ENCODE measurements at places on chromosomes 12 and 14. TPM values are rescaled to one million over a fixed set of nuclear protein-coding genes. Genes with fewer than 3 reads are reported as not detected.

- no peak overlapping the region for H3K27ac ChIP-seq
- DNase-seq = no peak
- H3K4me1 ChIP-seq = peaks cover 36% of the 10 kb centered on the region
- peaks cover 5% of the 10 kb centered on the region for H3K36me3 ChIP-seq
Measured at GRCh38 chr12:67697967-67698366, 49.4 kb downstream of the DYRK2 start.

DNA sequence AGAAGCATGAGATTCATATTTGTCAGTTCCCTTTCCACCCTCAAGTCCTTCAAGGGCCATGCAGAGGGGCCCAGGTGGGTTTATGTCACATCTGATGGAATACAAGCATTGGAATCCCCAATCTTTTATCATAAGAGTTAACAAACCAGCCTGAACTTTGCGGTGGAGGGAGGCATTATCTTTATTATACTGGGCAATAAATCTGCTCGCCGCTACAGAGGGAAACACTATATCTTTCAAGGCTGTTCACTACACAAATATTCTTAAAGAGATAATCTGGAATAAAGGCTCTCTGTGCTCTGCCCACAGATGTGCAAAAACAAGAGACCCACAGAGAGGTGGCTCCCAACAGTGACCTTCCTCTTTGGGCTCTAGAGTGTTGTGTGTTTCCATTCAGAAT lies 153.6 kb upstream of the PLEKHA5 start:
- no peak overlapping the region for H3K4me3 ChIP-seq
- H3K4me1 ChIP-seq = no peaks in the 10 kb centered on the region
- no peaks in the 10 kb centered on the region for H3K27me3 ChIP-seq
- H3K27ac ChIP-seq = no peak overlapping the region

DNA sequence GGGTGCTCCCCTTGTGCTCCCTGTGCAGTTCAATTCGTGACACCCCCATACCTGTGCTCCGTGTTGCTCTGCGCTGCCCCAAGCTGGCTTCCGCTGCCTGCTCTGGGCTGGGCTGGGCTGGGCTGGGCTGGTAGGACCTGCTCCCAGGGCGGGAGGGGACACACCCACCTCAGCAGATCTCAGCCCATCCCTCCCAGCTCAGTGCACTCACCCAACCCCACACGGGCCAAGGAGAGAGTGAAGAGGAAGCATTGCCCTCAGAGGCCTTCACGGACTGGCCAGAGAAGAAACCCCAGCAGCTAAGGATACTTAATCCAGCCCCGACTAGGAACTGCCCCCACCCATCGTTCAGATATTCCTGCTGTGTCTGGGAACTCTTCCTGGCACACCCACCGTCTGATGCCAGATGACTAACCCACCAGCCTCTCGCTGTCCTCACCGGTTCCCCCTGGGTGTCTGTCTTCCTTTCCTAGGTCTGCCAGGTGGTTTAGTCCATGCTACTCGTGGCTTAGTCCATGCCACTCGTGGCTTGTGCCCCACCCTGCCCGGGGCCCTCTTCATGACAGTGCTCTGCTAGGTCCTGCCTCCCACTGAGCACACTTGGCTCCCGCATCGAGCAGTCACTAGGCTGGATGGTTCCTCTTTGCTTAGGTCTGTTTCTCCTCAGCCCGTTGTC lies at the start of gene LPAR5:
Gene LPAR5 (minus strand): TSS at position 104 of the 676 bp plus-strand sequence. CDS start 14,711 bp downstream, outside the sequence.
- peaks cover 4% of the 10 kb centered on the region for H3K36me3 ChIP-seq
- peak within 1 kb of the TSS; percentile 92 for H3K27ac ChIP-seq
- no peaks in the 10 kb centered on the region for H3K27me3 ChIP-seq

GRCh38 chr12:110577864-110578693 lies 5.0 kb downstream of the PPTC7 start:
- peak overlapping the region; percentile 98 for H3K27ac ChIP-seq
- H3K4me1 ChIP-seq = peaks cover 66% of the 10 kb centered on the region
- no peaks in the 10 kb centered on the region for H3K27me3 ChIP-seq

GRCh38 chr14:20350860-20351259 lies 7.4 kb downstream of the PARP2 start:
- DNase-seq = no peak
- no peak overlapping the region for H3K4me3 ChIP-seq
- no peak overlapping the region for H3K27ac ChIP-seq
- H3K27me3 ChIP-seq = no peaks in the 10 kb centered on the region
- peaks cover 10% of the 10 kb centered on the region for H3K4me1 ChIP-seq

DNA sequence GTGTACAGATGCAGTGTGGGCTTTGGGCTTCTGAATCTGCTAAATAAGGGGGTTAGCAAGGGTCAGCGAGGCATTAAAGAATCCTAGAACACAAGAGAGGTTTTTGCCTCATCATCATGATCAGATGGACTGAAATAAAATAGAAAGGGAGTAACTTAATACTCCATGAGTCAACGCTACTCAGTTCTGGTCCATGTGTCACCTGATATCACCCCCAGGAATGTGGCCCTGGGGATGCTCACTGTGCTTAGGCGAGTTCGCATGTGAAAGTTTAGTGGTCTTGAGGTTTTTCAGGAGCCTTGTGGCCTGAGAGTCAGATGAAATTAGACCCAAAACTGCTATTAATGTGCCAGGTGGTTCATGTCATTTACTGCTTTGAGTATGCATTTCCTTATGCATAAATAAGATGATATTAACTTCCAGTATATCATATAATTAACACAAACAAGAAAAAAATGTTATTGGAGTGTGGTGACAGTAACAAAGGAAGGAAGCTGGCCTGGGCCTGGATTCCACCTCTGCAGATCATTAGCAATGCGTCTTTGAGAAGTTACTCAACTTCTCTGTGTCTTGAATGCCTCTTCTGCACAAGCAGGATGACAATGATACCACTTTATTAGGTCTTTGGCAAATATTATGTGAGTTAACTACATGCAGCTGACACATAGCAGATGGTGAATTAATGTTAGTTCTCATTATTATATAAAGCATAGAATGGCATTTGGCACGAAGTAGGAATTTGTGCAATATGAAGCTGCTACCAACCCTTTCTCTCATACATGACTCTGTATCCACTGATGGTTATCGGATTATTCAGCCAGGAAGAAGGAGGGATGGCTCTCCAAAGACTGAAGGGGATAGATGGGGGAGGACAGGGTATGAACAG lies 1272.6 kb downstream of the AACS start:
- H3K4me3 ChIP-seq = no peak overlapping the region
- no peak overlapping the region for H3K27ac ChIP-seq
- no peaks in the 10 kb centered on the region for H3K4me1 ChIP-seq

- peaks cover 11% of the 10 kb centered on the region for H3K4me1 ChIP-seq
- no peak overlapping the region for H3K4me3 ChIP-seq
- no peak overlapping the region for H3K27ac ChIP-seq
- no peaks in the 10 kb centered on the region for H3K36me3 ChIP-seq
Measured at GRCh38 chr12:24404086-24404815, 454.8 kb upstream of the SOX5 start.

GRCh38 chr14:95935228-95935822 lies 58.7 kb downstream of the TUNAR start:
- no peak for DNase-seq
- no peak overlapping the region for H3K27ac ChIP-seq
- no peak overlapping the region for H3K4me3 ChIP-seq

DNA sequence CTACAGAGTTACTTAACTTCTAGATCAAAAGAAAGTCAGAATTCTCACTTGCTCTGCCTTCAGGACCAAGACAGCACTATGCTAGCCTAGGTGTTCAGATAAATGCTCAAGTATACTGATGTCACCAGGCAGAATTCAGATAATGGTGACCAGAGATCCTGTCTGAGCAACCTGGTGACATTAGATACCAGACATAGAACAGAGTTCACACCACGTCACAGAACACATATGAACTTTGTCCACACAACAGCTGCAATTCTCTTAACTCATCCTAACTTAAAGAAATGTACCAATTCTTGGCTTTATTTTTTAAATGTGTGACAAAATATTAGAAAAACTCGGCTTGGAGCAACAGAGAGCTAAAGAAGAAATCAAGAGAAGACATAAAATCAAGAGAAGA lies 58.1 kb downstream of the GCH1 start:
- peaks cover 43% of the 10 kb centered on the region for H3K36me3 ChIP-seq
- no peak for DNase-seq
- H3K27ac ChIP-seq = peak overlapping the region; percentile 2
- no peaks in the 10 kb centered on the region for H3K27me3 ChIP-seq

DNA sequence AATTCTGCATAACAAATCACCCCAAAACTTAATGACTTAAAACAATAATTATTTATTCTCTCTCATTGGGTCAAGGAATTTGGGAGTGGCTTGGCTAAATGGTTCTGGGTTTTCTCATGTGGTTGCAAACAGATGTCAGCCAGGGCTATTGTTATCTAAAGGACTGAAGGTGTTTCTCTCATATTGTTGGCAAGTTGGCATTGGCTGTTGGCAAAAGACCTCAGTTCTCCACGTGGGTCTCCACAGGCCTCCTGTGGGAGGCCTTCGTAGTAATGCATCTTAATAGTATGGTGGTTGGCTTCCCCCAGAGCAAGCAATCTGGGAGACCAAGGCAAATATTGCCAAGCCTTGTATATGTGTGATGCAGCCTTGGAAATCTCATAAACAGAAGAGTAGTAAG lies 14.4 kb downstream of the GALNT16 start:
- no peak overlapping the region for H3K27ac ChIP-seq
- no peak overlapping the region for H3K4me3 ChIP-seq
- no peak for DNase-seq

GRCh38 chr12:4975574-4975973 lies 65.9 kb downstream of the KCNA1 start:
- DNase-seq = no peak
- no peak overlapping the region for H3K27ac ChIP-seq
- no peaks in the 10 kb centered on the region for H3K4me1 ChIP-seq
- no peaks in the 10 kb centered on the region for H3K36me3 ChIP-seq
- H3K27me3 ChIP-seq = peaks cover 19% of the 10 kb centered on the region

DNA sequence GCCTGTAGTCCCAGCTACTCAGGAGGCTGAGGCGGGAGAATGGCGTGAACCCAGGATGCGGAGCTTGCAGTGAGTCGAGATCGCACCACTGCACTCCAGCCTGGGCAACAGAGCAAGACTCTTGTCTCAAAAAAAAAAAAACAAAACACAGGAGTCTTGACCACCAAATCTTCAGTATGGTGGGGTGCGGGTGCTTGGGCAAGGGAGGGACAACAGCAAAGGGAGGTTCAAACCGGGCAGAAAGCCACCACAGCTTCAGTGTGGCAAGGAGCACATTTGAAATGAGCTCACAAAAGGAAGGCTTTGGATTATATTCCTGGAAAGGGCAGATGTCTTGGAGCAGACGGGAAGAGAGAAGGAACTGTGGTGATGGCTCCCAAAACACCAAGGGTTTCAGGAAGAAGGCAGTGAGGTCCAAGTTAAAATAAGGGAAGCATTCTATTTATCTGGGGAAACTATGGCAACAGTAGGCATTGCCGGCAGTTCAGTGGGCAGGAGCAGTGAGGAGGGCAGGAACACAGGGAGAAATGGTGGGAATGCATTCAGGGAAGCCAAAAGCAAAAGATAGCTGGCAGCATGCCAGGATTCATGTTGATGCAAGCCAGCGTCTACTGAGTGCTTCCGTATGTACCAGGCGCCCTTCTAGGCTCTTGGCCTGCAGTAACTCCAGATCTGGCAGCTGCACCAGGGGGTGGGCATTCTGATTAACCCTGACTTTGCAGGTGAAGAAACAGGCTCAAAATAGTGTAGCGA lies 51.0 kb upstream of the SRSF5 start:
- peak overlapping the region; percentile 45 for H3K4me3 ChIP-seq
- peaks cover 34% of the 10 kb centered on the region for H3K36me3 ChIP-seq
- no peak for DNase-seq
- H3K27me3 ChIP-seq = no peaks in the 10 kb centered on the region
- peaks cover 75% of the 10 kb centered on the region for H3K4me1 ChIP-seq
- H3K27ac ChIP-seq = peak overlapping the region; percentile 89

DNA sequence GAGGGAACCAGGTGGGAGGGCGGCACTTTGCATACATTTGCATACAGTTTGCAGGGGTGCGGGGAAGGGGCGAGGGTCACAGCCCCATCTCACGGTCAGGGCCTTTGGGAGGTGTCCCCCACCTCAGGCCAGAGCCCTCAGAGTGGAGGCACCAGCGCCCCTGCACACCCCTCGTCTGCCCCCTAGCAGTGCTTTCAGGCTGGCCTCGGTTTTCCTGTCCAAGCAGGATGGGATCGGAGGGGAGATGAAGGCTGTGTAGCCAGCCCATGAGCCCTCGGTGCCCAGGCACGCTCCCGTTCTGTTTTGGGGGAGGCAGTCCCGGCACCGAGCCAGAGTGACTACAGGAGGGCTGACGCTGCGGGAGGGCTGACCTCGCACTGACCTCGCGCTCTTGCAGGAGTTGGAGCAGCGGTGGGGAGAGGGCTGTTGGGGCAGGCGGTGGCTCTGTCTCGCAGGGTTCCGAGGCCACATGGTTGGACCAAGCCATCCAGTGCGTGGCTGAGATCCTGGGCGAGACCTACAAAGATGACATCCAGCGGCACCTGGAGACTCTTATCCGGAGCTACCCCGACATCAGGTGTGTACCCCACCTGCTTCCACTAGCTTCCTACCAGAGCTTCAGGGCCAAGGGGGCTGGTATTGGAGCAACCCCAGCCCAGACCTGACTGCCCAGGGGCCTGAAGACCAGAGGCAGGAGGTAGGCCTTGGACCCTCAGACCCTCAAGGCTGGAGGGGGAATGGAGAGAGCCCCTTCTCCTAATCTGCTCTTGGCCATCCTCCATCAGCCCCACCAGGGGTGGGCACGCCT lies 13.6 kb downstream of the EXOC3L4 start:
- H3K36me3 ChIP-seq = no peaks in the 10 kb centered on the region
- DNase-seq = no peak

DNA sequence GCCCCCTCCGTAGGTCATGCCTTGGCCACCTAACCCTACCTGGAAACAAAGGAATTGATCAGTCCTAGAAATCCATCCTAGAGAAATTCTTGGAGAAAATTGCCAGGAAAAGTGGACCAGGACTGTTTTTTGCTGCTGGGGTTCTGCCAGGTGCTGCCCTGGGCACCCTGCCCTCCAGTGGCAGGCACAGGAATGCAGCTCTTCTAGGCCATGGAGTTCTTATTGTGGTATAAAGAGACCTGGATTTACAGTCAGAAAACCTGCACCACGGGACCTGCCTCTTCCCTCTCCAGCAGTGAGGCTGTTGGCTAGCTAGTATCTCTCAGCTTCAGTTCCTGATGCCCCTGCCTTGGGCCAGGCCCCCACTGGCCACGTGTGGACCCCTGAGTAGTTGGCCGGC lies 59.7 kb downstream of the SLC24A4 start:
- DNase-seq = no peak
- H3K4me1 ChIP-seq = no peaks in the 10 kb centered on the region
- H3K4me3 ChIP-seq = no peak overlapping the region
- H3K36me3 ChIP-seq = no peaks in the 10 kb centered on the region
- no peak overlapping the region for H3K27ac ChIP-seq

Gene RFX4
- not detected for total RNA-seq

Gene GPRC5D
- not detected for total RNA-seq

Gene ALDH6A1
- total RNA-seq = 13.8 TPM

Gene FOXG1
- not detected for total RNA-seq

Gene OAS1
- 292 TPM for total RNA-seq

Gene CCDC88C
- 151 TPM for total RNA-seq

Gene GLS2
- total RNA-seq = 1.1 TPM

Gene TC2N
- 46.3 TPM for total RNA-seq

Gene YAF2
- 39.7 TPM for total RNA-seq

Data from activated CD8-positive, alpha-beta memory T cell treated with anti-CD3 and anti-CD28 coated beads, Interleukin-2, amount 10 ng/mL, durations not matched to agents 7 days and 5 days (primary cell).